ENCODE measurements at places on chromosomes 2 and 18.
A peak's percentile ranks its signal among the peaks of the same experiment; 100 is the strongest.

DNA sequence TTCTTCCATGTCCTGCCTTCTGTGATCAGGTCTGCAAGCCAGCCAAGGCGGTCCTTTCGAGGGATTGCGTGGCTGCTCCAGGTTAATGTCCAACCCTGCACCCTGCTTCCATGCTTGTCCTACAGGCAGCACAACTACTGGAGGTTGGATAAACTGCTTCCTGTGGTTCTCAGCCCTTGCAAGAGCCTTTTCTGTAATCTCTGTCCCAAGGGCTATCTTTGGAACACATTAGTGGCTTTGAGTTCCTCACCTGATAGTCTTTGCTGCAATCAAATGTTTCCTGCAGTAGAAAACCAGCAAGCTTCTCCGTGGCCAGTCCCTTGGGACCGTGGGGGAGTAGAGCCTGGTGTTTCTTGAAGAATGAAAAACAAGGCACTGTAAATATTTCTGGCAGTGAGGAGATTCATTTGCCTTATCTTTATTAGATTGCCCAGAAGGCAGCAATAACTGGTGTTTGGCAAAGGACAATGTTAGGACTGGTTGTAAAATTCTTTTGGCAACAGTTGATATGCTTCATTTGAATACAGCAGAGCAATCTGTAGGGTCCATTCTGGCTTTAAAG lies 214.4 kb downstream of the FHOD3 start:
- no peak for DNase-seq

DNA sequence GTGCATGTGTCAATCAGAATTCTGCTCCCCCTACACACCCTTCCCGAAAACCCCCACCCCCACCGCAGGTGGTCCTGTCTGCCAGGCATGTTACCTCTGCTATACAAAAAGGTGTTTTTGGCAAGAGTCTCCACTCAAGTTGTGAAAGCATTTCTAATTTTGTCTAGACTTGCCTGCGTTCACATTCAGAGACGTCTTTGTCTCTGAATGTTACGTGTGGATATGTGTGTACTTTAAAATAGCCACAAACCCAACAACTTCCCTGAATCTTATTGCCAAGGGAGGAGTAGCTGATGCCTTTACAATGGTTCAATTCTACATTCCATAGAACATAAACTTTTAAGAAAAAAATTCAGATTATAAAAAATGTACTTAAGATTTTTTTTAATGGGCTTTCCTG lies 66.6 kb downstream of the ITGA4 start:
- no peak for DNase-seq

DNA sequence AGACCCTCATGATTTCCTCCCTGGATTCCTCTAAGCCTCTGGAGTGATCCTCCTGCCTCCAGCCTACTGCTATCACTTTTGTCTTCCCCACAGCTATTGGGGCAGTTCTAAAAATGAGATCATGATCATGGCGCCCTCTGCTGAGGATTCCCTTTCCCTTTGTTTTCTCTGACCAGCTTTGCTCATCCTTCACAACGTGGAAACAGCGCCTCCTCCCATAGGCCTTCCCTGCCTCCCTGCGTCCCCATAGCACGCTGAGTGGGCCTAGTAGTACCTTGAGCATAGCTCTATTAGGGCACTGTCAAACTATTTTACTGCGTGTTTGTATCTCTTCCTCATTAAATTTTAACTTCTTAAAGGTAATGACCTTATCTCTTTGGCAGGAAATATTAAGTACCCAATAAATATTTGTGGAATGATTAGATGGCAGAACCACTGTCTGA lies 207.0 kb upstream of the FANCL start:
- DNase-seq = no peak

GRCh38 chr2:44934983-44935728 lies 6.3 kb upstream of the SIX3 start:
- DNase-seq = peak; percentile 46

DNA sequence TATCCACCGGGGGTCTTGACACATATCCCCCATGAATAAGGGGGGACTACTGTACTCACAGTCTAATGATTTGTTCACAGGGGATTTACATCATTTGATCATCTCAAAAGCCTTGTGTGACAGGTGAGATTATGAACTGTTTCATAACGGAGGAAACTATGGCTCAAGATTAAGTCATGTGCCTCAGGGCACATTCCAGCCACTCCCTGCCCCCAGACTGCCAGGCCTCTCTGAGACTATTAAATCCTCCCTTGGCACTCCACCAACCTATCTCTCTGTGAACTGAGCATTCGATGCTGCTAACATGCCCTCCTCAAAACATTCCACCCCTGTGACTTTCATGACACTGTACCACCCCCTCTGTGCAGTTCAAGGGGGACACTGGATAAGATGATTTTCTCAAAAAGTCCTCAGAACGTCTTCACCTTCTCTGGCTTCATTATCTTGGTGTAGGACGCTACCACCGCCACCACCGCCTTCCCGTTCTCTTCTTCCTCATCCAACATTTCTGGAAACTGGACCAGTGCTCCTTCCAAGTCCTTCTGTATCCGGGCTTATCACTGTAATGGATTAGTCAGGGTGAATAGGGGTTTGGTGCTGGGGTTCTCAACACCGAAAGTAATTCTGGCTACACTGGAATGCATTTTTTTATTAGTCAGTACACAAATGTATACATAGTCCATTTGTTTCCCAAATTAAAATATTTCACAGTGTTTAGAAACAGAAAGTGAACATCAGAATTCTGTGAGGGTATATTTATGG lies 169.6 kb downstream of the KCNS3 start:
- DNase-seq = no peak

GRCh38 chr2:177942731-177943130 lies 129.8 kb downstream of the PDE11A start:
- DNase-seq = no peak

DNA sequence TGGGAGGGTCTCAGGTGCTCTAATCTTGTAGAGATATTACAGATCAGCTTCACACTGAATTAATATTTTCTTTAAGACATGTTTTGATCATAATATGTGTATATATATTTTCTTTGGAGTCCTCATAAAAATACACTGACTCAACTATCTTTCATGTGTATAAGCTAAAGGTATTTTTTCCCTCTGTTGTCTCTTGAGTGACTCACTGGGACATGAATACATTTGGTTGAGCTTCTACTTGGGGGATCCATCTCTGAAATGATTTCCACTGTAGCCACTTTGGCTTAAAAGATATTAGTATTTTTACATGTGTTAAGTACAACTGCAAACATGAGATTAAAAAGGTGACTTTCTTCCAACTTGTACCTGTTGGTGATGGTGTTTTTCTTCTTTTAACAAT lies 140.8 kb downstream of the TTN start:
- no peak for DNase-seq

GRCh38 chr2:147630585-147630984 lies 214.2 kb upstream of the ACVR2A start:
- no peak for DNase-seq

DNA sequence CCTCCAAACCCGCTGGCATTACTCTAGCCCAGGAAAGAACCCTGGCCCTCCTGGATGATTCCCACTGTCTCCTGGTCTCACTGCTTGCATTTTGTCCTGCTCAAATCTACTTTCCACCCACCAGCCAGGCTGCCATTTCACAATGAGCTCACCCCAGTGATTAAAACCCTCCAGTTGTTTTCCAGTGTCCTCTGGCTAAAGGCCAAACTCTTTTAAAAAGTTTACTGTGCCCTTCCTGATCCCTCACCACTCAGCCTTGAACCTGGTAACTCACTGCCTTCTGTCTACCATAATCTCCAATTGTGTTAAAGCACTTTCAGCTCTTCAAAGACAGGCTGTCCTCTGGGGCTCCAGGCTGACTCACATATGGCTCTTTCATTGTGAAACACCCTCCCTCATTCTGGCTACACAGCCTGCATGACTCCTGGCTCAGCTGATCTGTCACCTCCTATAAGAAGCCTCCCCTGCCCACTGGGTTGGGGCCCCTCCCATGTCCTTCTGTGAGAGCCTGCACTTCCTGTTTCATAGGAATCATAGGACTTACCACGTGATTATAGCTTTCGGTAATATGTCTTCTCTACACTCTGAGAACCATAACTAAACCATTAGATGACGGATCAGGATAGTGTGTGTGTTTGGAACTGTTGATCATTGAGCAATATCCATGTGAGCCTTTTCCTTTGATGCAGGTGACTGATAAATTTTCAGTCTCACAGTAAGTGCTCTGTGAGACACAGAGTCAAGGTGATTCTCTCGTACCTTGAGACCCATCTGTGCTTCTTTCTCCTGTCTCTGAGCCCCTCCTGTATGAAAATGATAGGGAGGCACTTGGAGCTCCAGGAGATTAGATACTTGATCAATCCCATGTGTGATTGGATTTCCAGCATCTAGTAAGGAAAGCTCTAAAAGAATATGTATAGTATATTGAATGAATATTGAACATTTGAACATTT lies 590.8 kb upstream of the ID2 start:
- DNase-seq = peak; percentile 81

DNA sequence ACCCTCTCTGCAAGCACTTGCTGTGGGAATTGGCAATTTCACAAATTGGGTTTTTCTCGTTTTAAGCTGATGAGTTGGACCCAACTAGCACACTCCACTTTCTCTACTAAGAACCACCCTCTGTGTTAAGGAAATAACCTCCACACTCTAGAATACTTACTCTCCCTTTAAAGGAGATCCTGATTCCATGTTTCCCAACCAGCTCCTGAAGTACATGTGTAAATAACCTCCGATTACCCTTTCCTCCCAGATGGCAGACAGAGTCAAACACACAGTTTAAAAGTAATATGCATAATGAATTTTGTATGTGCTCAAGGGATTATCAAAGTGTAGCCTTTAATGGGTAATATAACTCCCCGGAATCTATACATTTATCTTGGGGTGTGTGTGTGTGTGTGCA lies 171.3 kb upstream of the OSR1 start:
- DNase-seq = no peak

GRCh38 chr2:207969249-207969648 lies 56.1 kb downstream of the PLEKHM3 start:
- no peak for DNase-seq

DNA sequence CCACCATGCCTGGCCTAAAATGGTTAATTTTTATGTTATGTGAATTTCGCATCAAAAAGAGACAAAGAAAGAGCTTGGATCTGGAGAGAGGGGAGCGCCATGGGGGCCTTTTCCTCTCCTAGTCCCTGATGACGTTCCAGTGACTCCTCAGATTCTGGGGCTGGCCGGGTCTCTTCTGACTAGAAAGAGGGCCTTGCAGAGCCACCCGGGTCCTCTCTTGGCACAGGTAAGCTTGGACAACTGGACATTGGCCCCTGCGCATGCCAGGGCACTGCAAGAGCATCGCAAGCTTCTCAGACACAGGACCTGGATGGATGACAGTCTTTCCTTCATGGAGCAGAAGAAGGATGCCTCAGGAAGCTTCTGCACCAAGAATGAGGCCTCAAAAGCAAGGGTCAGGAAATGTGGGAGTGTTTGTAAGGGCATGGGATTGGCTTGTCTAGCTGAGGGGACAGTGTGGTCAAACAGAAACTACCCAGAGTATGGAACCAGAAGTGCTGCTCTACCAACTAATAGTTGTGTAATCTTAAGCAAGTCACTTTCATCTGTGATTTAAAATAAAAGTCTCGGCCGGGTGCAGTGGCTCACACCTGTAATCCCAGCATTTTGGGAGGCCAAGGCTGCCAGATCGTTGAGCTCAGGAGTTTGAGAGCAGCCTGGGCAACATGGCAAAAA lies 35.2 kb downstream of the FOSL2 start:
- no peak for DNase-seq
